ENCODE measurements at places on chromosomes 2 and 18.

GRCh38 chr2:83369601-83370418, 1089.3 kb downstream of the SUCLG1 start:
- DNase-seq, result no peak

GRCh38 chr18:24613896-24614640, 153.6 kb downstream of the HRH4 start:
- DNase-seq, result no peak

DNA sequence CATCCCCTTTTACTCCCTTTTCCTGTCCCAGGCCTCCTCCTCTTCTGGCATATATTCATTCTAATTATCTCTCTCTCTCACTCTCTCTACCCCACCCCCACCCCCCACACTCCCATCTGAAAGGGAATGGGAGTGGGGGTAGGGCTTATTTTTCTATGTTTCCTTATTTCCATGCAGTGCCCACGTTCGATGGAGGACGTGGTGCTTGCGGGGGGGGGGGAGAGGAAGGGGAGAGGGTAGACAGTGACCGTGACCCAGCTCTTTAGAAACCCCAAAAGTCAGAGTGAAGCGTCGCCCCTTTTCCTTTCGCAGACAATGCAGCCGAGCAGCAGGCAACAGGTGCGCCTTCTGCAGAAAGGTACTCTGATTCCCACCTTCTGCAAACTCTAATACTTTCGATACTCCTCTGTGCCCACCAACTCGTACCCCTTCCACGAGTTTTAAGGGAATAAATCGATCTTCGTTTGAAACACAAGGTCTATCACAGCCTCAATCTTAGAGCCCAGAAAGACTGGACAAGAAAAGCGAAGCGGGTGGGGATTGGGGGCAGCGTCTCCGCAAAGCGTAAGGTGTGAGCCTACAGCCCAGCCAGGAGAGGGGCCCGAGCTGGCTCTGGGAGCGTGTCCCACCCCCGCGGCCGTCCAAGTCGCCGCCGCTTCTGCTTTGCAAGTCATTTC, 891 bp upstream of the NR4A2 start:
- DNase-seq, result no peak

DNA sequence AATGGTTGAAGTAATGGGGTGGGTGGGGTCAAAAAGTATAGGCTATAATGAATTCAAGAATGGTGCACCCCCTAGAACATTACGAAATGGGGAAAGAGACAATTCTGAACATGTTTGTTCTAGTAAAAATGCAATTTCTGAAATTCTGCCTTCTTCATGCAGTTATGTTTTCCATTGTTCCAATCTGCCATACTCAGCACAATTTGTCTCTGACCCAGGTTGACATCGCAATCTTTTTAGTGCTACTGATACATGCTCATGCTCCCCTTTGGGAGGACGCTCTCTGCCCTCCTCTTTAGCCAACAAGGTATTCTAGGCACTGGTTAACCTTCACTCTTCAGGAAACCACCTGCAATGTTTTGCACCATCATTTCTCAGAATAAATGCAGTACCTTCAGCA, 1303.9 kb upstream of the PIK3C3 start:
- no peak for DNase-seq

DNA sequence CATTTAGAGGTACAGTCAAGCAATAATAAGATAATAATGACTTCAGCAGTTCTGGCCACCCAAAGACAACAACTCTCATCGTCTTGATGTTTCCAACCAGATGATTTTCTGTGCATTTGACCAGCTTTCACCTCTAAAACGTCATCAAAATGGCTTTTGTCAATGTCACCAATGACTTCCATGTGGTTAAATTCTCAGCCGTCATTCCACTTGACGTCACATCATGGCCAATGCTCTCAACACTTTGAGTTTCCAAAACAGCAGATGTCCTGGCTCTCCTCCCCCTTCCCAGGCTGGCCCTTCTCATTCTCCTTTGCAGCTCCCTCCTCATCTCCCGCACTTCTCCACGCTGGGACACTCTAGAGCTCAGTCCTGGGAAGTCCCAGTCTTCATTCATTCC, 258.3 kb downstream of the BCL2 start:
- DNase-seq, result no peak

GRCh38 chr18:61738042-61738441, 154.8 kb downstream of the RNF152 start:
- no peak for DNase-seq

DNA sequence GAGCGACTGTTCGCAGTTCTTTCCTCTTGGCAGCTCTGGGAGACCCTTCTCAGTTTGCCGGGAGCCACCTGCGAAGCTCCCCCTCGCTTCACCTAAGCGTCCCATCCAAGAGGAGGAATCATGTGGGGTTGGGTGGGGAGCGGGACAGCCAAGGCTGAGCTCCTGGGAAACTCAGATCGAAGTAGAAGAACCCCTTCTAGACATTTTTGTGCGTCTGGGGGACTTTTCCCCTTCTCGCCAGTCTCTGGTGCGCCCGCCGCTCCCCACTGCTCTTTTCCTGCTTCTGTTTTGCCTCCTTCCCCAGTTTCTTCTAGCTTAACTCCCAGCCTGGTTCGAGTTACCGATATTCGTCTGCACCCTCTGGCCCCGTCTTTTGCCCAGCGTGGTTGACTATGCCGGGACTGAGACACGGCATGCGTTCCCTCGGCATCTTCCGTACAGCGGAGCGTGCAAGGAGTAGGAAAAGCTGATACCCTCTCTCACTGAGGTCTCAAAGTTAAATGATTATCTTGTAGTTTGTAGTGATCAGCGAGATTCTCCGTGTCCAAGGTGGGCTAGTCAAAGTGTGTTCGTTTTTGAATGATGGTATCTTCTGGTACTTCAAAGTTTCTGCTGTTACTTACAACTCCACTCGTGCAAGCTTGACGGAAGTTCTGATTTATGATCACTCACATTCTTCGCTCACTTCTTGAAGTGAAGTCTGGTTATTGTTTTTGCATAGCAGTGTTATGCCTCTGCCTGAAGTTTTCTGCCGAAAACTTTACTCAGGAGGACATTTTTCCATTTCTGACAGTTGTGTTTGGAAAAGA, 664 bp downstream of the CAMKMT start:
- DNase-seq, result peak; percentile 66

GRCh38 chr2:67663776-67664175, 266.6 kb downstream of the ETAA1 start:
- no peak for DNase-seq

- DNase-seq, result peak; percentile 66
These were observed 107.4 kb upstream of the KCTD1 start for GRCh38 chr18:26655525-26656430.

DNA sequence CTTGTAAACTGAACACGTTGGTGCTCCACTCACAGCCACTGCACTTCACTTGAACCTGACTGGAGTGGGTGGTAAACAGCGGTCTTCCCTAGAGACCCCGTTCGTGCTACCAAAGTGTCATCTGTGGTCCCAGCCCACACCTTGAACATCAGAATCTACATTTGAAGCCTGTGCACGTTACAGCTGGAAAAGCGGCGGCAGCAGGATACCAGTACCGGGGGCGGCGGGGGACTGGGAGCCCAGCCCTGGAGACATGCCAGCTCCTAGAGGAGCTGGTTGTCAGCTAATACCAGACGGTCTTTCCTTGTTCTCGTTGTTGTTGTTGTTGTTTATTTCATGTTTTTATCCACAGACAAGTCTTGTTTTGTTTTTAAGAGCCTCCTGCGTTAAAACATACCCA, 156.7 kb downstream of the WDSUB1 start:
- DNase-seq, result no peak

DNA sequence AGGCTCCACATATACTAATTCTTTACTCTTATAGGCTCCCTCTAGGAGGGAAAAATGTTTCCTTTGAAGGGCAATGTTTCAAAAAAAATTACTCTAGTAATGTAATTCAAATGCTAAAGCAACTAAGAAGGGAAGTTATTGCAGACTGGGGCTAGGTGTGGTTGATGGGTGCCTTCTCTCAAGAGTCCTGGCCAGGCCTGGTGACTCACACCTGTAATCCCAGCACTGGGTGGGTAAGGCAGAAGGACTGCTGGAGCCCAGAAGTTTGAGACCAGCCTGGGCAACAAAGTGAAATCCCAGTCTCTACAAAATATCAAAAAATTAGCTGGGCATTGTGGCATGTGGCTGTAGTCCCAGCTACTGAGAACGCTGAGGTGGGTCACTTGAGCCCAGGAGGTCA, 31.2 kb upstream of the CDKL4 start:
- no peak for DNase-seq

- DNase-seq, result no peak
These were observed 1.5 kb downstream of the EPAS1 start for GRCh38 chr2:46298522-46299353.

DNA sequence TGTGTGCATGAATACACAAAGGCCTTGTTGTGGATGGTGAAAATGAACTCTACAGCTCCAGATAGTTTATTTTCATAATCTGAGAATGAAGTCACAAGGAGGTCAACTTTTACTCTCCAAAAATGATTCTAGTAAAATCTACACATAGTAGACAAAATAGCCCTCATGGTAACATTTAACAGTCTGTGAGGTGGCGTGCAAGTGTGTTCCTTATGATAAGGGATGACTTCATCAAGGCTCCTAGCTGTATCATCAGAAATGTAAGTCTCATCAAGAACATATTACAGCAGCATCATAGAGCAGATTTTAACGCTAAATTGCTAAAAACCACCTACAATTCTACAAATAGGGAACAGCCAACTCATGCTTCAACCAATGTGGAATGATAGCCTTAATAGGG, 72.3 kb upstream of the RIOK3 start:
- no peak for DNase-seq

- no peak for DNase-seq
These were observed 9.5 kb downstream of the SMYD1 start for GRCh38 chr2:88077080-88077479.

- DNase-seq, result no peak
These were observed 446.4 kb upstream of the RAB12 start for GRCh38 chr18:8162802-8163201.

GRCh38 chr2:95275151-95275515, 884 bp downstream of the PROM2 start:
- no peak for DNase-seq

GRCh38 chr2:174121175-174121574, 127.2 kb downstream of the OLA1 start:
- DNase-seq, result no peak

DNA sequence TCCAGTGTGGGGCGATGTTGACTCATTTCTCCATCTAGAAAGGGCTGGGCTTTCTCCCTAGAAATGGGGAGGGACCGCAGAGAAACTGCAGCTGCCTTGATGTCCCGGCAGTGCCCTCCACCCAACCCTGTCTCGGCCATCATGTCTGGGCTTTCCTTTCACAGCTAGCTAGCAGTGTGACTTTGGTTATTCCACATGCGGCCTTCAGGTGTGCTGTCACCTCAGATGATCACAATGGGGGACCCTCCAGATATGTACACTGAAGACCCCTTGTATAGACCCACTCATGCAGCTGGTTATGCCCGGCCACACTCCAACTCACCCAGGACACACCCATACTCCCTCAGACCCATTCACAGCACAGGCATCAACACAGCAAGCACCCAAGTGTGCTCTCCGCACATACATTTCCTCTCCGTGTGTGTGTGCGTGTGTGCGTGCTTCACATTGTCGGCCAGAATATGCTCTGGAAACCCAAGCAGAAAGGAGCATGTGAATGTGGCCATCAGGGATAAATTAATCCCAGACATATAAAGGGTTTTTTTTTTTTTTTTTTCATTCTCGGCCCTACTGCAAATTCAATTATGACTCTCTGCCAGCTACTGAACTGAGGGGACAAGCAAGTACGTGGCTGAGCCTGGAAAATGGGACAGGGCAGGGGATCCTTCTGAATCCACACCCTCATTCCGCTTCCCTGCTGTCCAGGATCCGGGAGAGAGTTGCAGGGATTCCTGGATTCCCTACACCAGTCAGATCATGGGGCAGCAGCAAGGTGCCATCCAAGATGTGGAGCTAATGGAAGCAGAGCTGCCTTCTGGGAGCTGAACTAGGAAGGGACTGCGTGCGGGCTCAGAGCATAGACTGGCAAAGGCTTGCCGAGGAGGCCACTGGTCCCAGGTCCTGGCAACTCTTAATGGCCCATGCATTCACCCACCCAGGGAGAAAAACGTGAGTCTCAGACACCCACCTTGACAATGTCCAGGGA, 240.2 kb downstream of the DYSF start:
- no peak for DNase-seq

GRCh38 chr2:233967164-233967563, 50.0 kb downstream of the TRPM8 start:
- DNase-seq, result no peak

GRCh38 chr2:222608081-222608480, 47.8 kb downstream of the FARSB start:
- DNase-seq, result no peak

- no peak for DNase-seq
These were observed 132.2 kb downstream of the TDRD15 start for GRCh38 chr2:21256006-21256405.

DNA sequence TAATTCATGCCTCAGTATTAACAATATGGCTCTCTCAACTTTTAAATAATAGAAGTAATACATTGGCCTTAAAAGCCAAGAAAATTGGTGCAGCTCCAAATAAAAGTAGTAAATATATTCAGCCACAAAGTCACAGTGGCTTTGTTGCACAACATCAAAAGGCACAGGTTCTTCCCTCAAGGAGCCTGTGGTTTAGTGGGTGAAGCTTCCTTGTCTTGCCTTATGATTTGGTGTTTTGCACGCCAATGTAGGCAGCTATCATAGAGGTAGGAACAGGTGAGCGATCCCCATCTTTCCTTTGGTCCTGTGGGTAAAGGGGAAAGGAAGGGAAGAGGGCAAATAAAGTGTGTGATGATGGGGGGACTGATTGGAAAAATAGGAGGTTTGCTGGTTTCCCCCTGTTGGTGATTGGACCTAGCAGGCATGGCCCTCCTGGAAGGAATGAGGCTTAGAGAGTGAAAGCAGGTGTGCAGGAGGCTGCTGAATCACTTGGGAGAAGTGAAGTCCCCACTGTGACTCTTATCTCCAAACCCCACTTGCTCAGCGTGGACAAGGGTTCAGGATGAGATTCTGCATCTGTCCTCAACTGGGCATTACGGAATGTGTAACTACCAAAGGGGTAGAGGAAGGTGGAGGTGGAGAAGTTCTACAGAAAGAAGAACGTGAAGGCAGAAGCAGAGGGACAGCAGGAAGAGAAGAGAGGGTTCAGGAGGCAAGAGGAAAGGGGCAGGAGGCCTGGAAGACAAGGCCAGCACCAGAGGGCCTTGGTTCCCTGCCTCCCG, 20.1 kb upstream of the TNP1 start:
- no peak for DNase-seq

DNA sequence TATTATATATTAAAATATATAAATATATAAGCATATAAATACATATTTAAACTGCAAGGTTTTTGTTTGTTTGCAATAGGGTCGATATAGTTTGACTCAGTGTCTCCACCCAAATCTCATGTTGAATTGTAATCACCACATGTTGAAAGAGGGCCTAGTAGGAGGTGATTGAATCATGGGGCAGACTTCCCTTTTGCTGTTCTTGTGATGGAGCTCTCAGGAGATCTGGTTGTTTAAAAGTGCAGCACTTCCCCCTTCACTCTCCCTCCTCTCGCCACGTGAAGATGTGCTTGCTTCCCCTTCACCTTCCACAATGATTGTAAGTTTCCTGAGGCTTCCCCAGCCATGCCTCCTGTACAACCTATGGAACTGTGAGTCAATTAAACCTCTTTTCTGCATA, 2137.3 kb upstream of the CELF4 start:
- DNase-seq, result no peak

All from RKO (cell line).